ENCODE measurements at places on chromosomes 1 and 21.

DNA sequence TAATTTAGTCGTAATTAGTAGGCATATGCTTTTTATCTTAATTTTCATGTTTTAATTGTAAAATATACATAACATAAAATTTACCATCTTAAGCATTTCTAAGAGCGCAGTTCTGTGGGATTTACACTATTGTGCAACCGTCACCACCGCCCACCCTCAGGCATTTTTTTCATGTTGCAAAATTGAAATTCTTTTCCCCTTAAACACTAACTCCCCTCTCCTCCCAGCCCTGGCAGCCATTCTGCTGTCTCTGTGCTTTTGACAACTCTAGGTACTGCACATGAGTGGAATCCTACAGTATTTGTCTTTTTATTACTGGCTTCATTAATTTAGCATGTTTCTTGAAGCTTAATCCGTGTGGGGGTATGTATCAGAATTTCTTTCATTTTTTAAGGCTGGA is 7.8 kb downstream of the PIK3CD start:
- DNase-seq, result no peak

GRCh38 chr1:90273241-90273774 is 278.4 kb downstream of the ZNF326 start:
- no peak for DNase-seq

DNA sequence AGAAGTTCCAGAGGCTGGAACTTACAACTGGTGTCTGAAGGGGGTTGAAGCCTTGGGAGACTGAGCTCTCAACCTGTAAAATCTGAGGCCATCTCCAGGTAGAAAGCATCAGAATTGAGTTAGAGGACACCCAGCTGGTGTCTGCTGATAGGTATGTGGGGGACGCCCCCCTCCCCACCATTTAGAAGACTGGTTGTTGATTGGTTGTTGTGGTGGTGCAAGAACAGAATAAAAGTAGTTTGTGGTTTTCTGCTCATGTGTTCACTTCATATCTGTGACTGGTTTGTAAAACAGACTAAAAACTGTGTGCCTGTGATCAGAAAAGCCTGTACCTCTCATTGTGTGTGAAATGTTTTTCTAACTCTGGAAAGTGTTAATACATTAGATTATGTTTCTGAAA is 33.2 kb upstream of the PDE4B start:
- DNase-seq, result no peak

DNA sequence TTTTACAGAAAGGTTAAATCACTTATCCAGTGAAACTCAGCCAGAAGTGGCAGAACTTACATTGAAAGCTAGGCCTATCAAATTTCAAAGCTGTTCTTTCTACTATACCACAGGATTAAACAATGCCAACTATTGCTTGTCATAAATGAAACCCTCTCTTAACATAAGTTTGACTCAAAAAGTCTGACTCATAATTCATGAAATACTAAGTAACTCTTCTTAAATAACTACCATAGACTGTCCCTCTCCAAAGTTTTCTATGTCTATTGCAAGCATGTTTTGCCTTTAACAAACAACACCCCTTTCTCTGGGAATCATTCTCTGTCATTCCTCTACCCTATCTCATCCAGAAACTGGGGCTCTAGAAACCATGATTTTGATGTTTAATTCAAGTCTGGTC is 109.5 kb upstream of the UBE2U start:
- DNase-seq, result no peak

GRCh38 chr1:66154394-66154793 is 361.7 kb downstream of the PDE4B start:
- DNase-seq, result no peak

DNA sequence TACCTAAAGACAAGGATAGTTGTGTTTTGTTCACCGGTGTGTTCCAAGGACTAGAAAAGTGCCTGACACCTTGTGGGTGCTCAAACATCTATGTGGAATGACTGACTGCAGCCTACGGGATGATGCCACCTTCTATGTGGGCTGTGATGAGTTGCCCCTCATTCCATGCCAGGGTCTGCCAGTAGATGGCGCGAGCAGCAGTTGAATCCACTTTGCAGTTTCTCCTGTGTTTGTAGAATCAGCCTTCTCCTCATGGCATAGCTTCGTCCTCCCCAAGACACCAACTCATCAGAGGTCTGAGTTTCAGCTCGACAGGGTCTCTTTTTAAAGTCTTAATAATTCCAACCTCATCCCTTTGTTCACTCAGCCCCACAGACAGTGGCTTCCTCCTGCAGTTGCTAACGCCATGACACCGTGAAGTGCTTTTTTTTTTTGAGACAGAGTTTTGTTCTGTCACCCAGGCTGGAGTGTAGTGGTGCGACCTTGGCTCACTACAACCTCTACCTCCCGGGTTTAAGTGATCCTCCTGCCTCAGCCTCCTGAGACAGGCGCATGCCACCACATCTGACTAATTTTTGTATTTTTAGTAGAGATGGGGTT is 133.7 kb downstream of the CAPN8 start:
- peak; percentile 55 for DNase-seq

DNA sequence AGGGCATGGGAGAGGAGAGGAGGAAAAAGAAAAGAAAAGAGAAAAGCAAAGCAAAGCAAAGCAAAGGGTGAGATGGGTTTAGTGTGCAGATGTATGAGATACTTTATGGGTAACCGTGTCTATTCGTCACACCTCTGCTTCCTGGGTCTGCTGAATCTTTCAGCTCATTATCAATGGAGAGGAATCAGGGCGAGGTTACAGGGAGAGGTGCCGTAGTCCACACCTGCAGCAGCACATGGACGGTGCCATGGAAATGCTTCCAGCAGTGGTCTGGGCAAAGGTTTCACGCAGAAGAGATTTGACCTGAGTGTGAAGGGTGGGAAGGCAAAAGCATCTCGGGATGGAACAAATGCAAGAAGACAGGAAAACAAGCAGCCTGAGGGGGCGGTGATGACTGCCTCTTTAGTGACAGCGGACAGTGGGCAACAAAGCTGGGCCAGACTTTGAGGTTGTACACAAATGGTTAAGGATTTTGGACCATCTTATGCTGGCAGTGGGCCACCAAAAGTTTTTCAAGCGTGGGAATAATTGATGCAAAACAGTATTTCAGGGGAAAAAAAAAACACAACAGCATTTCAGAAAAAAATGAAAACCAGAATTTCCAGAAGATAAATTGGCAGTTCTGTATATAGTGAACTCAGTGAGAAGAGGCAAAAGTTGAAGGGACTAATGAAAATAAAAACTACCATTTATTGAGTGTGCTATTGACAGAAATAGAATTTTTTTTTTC is 19.5 kb upstream of the SRP9 start:
- no peak for DNase-seq
